ENCODE measurements at places on chromosomes 11 and 22. TPM values are rescaled to one million over a fixed set of nuclear protein-coding genes. Genes with fewer than 3 reads are reported as not detected.
A peak's percentile ranks its signal among the peaks of the same experiment; 100 is the strongest.

- H3K4me3 ChIP-seq: no peak overlapping the region
- no peak for DNase-seq
- no peaks in the 10 kb centered on the region for H3K36me3 ChIP-seq
- peaks cover 2% of the 10 kb centered on the region for H3K4me1 ChIP-seq
These were observed 49.0 kb upstream of the TTC12 start for GRCh38 chr11:113265362-113265761.

GRCh38 chr11:114088836-114089235 is 29.3 kb downstream of the ZBTB16 start:
- DNase-seq: no peak
- H3K36me3 ChIP-seq: peaks cover 2% of the 10 kb centered on the region
- H3K4me1 ChIP-seq: peaks cover 27% of the 10 kb centered on the region
- no peak overlapping the region for H3K4me3 ChIP-seq

GRCh38 chr11:124717421-124717785 is 22.3 kb upstream of the NRGN start:
- peak overlapping the region; percentile 75 for H3K4me3 ChIP-seq

- H3K36me3 ChIP-seq: peaks cover 78% of the 10 kb centered on the region
- peak overlapping the region; percentile 88 for H3K27ac ChIP-seq
- H3K4me3 ChIP-seq: peak overlapping the region; percentile 76
- no peak for DNase-seq
These were observed 122.4 kb downstream of the ETS1 start for GRCh38 chr11:128464878-128465450.

DNA sequence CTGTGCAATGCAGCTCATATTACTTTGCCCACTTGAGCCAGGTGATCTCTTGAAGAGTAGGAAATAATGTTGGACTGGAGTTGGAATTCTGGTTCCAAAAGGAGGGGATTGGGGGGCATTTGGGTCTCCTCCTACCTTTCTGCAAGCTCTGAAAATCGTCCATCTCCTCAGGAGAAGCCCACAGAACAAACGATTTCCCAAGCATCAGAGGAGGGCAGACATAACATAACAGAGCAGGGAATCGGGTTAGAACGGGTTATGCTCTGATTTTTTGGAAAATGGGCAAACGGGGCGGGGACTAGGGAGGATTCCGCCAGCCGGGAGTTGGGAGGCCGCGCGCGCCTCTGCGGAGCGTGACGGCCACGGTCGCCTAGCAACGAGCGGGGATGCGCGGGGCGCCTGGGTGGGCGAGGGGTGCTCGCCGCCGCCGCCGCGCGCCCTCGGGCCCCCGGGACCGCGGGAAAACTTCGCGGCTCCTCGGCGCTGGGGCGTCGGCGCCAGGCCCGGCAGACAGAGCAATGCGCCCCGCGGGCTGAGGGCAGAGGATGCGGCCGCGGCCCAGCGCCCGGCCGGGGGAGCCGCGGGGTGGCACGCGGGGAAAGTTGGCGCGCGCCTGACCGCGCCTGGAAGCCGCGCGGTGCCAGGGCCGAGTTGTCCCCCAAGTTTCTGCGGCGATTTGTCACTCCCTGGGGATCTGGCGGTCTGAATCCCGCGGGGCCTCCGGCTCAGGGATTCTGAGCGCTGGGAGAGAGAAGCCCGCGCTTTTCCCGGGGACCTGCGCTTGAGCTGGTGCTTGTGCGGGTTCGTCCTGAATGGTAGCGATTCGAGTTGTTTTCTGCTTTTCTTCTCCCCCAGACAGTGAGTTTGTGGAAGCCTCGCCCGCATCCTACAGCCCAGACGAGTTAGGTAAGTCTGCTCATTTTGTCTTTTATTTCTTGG is 27.8 kb upstream of the AMOTL1 start:
- peaks cover 10% of the 10 kb centered on the region for H3K4me1 ChIP-seq
- peak; percentile 38 for DNase-seq
- H3K4me3 ChIP-seq: peak overlapping the region; percentile 80
- no peak overlapping the region for H3K27ac ChIP-seq
- H3K36me3 ChIP-seq: no peaks in the 10 kb centered on the region

DNA sequence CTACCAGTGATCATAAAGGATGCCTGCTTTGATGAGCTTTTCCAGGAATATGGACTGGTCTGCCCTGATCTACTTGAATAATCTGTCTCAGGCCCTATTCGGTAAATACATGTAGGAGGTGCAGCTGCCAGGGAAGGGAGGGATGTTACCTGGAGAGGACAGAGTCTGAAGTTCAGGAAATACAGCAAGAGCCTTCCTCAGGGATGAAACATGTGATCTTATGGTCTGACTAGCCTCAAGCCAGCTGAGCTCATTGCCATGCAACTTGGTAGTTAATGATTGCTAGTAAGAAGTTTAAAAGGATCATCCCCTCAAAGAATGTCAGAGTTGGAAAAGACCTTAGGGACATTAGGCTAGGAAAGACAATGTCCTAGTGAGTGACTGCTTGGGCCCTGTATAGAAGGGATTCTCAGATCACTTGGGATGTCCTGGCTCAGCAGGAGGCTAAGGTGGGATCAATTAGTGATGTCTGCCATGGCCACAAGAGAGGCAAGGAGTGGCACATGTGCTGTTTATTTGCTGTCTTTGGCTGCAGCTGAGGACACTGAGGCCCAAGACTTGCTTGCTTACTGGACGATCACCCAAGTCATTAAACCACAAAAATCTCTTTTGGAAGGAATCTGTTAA is 18.5 kb downstream of the PTPRJ start:
- DNase-seq: no peak
- H3K27me3 ChIP-seq: no peaks in the 10 kb centered on the region
- H3K4me1 ChIP-seq: peaks cover 44% of the 10 kb centered on the region

- no peaks in the 10 kb centered on the region for H3K36me3 ChIP-seq
- no peak overlapping the region for H3K27ac ChIP-seq
- no peak overlapping the region for H3K4me3 ChIP-seq
- no peak for DNase-seq
- H3K4me1 ChIP-seq: no peaks in the 10 kb centered on the region
- peaks cover 5% of the 10 kb centered on the region for H3K27me3 ChIP-seq
These were observed 47.6 kb upstream of the TEAD1 start for GRCh38 chr11:12626616-12627015.

GRCh38 chr11:8229299-8230177 is 34.1 kb downstream of the LMO1 start:
- no peak for DNase-seq
- H3K36me3 ChIP-seq: no peaks in the 10 kb centered on the region
- H3K4me3 ChIP-seq: no peak overlapping the region
- H3K27me3 ChIP-seq: peaks cover 2% of the 10 kb centered on the region
- peaks cover 2% of the 10 kb centered on the region for H3K4me1 ChIP-seq

GGT5 gene
- 0.11 TPM for total RNA-seq

GRCh38 chr11:77758331-77758730 is 62.2 kb downstream of the RSF1 start:
- DNase-seq: no peak
- no peaks in the 10 kb centered on the region for H3K27me3 ChIP-seq
- peaks cover 5% of the 10 kb centered on the region for H3K4me1 ChIP-seq
- H3K36me3 ChIP-seq: peaks cover 31% of the 10 kb centered on the region
- no peak overlapping the region for H3K4me3 ChIP-seq

TRIM44 gene
- 52.4 TPM for total RNA-seq

All from activated naive CD8-positive, alpha-beta T cell treated with anti-CD3 and anti-CD28 coated beads, Interleukin-2, amount 10 ng/mL, durations not matched to agents 7 days and 5 days (primary cell).